DND-41 (cell line): ENCODE measurements at places on chromosomes 2 and 18.

DNA sequence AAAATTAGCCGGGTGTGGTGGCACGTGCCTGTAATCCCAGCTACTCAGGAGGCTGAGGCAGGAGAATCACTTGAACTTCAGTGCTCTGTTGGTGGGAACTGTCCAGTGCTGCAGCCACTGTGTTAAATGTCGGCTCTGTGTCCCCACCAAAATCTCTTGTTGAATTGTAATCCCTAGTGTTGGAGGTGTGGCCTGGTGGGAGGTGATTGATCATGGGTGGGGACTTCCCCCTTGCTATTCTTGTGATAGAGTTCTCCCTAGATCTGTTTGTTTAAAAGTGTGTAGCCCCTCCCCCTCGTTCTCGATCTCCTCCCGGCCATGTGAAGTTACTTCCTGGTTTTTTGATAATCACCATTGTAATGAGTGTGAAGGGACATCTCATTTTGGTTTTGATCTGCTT, 9.8 kb upstream of the RPL31 start:
- no peak overlapping the region for H3K4me3 ChIP-seq
- no peak for DNase-seq
- no peaks in the 10 kb centered on the region for H3K4me1 ChIP-seq
- H3K27ac ChIP-seq, result no peak overlapping the region

GRCh38 chr18:23226391-23226790, 91.1 kb downstream of the CABLES1 start:
- H3K36me3 ChIP-seq, result no peaks in the 10 kb centered on the region
- H3K4me3 ChIP-seq, result no peak overlapping the region
- H3K27ac ChIP-seq, result no peak overlapping the region
- no peaks in the 10 kb centered on the region for H3K27me3 ChIP-seq
- H3K4me1 ChIP-seq, result peaks cover 20% of the 10 kb centered on the region

DNA sequence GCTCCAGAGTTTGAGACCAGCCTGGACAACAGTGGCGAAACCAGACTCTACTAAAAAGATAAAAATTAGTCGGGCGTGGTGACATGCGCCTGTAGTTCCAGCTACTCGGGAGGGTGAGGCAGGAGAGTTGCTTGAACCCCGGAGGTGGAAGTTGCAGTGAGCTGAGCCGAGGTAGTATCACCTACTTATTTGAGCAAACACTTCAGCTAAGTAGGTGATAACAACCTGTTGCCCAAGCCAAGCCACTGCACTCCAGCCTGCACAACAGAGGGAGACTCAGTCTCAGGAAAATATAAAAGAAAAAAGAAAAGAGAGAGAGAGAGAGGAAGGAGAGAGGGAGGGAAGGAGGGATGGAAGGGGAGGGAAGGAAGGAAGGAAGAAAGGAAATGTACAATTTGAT, 21.3 kb downstream of the FER1L5 start:
- no peaks in the 10 kb centered on the region for H3K4me1 ChIP-seq
- H3K36me3 ChIP-seq, result no peaks in the 10 kb centered on the region
- H3K4me3 ChIP-seq, result no peak overlapping the region

- H3K36me3 ChIP-seq, result no peaks in the 10 kb centered on the region
- no peak for DNase-seq
- peaks cover 4% of the 10 kb centered on the region; the same call in 1 of the 2 replicates for H3K4me1 ChIP-seq
- H3K27me3 ChIP-seq, result peaks cover 10% of the 10 kb centered on the region
- H3K4me3 ChIP-seq, result no peak overlapping the region
Measured at GRCh38 chr2:62505109-62505749, 766 bp downstream of the TMEM17 start.

DNA sequence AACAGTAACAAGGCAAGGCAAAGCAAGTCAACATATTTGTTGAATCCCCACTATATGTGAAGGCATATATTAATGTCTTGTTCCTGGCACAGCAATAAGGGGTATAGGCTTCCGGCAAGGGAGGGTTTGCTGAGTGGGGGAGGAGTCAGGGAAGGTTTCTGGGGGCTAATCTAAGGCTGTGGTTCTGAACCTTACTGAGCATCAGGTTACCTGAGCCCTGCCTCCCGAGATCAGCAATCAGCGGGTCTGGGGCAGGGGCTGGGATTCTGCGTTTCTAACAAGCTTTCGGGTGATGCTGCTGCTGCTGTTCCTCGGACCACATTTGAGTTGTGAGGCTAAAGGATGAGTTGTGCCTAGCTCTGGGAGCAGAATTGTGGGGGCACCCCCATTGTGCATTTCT, 401.7 kb upstream of the SPRED2 start:
- no peak overlapping the region for H3K4me3 ChIP-seq
- no peak overlapping the region for H3K27ac ChIP-seq
- no peaks in the 10 kb centered on the region for H3K36me3 ChIP-seq
- peaks cover 20% of the 10 kb centered on the region for H3K27me3 ChIP-seq
- H3K4me1 ChIP-seq, result no peaks in the 10 kb centered on the region

DNA sequence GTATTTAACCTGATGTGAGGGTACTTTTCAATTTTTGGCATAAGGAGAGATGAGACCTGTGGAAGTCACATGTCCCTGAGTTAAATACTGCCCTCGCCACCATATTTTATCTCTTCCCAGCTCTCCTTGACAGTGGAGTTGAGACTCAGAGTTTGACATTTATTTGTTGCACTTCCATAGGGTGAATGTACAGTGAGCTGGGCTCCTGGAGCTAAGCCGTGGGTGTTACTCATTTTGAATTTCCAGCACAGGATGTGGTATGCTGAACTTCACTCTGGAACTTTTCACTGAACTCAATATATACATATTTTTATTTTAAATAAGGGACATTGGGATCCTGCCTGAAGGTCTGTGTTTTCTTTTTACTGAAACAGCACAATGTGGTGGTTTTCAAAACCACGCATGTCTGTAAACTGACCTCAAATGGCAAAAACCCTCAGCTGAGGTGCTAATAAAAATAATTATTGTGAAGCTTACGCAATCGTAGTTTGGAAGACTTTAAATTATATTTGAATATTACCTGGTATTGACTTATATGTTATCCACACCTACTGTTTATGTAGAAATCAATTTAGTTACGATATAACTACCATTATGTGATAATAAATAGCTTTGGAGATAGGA, 12.1 kb downstream of the RNF144A start:
- H3K4me3 ChIP-seq, result no peak overlapping the region
- peaks cover 59% of the 10 kb centered on the region for H3K4me1 ChIP-seq
- no peak for DNase-seq
- H3K36me3 ChIP-seq, result peaks cover 43% of the 10 kb centered on the region

GRCh38 chr2:149595056-149595963, 7.7 kb upstream of the MMADHC start:
- no peak overlapping the region for H3K4me3 ChIP-seq
- no peak overlapping the region for H3K27ac ChIP-seq
- peaks cover 11% of the 10 kb centered on the region for H3K4me1 ChIP-seq
- no peaks in the 10 kb centered on the region for H3K27me3 ChIP-seq
- DNase-seq, result no peak

DNA sequence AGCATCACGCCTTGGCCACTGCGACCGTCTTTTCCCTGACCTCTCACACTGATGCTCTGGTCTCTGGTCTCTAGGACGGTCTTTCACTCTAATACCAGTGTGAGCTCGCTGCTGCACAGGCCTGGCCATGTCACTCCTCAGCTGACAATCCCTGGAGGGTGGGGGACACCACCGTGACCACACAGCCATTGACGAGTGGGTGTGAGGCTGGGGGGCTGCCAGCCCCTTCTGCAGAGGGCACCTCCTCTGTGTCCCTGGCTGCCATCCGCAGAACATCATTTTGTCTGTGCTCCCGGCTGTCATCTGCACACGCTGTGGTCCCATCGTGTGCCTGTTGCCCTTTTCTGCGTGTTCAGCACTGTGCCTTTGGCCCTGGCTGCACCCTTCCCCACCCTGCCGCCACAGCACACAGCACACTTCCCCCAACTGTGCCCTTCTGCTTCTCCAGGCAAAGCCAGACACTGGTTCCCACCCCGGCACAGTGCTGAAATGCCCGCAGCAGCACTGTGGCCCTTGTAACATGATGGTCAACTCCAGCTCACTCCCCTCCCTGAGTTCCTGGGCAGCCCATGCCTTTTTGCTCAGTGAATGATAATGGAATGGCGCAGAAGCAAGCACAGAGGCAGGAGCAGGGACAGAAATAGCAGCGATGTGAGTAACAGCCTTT, 30.4 kb upstream of the INHBB start:
- no peak overlapping the region for H3K4me3 ChIP-seq
- H3K27me3 ChIP-seq, result peaks cover 5% of the 10 kb centered on the region
- peaks cover 10% of the 10 kb centered on the region for H3K4me1 ChIP-seq
- DNase-seq, result no peak
- no peak overlapping the region for H3K27ac ChIP-seq

DNA sequence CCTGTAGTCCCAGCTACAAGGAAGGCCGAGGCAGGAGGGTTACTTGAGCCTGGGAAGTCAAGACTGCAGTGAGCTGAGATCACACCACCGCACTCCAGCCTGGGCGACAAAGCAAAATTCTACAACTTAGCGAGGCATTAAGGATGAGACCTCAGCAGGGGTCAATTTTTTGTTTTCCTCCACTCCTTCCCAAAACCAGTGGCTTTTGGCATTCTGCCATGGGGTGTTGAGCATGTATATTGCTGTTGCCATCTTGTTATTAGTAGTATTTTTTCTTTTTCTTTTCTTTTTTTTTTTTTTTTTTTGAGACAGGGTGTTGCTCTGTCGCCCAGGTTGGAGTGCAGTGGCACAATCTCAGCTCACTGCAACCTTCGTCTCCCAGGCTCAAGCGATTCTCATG, 8.9 kb upstream of the GIGYF2 start:
- DNase-seq, result no peak
- no peaks in the 10 kb centered on the region for H3K4me1 ChIP-seq
- H3K27me3 ChIP-seq, result no peaks in the 10 kb centered on the region
- no peak overlapping the region for H3K27ac ChIP-seq

DNA sequence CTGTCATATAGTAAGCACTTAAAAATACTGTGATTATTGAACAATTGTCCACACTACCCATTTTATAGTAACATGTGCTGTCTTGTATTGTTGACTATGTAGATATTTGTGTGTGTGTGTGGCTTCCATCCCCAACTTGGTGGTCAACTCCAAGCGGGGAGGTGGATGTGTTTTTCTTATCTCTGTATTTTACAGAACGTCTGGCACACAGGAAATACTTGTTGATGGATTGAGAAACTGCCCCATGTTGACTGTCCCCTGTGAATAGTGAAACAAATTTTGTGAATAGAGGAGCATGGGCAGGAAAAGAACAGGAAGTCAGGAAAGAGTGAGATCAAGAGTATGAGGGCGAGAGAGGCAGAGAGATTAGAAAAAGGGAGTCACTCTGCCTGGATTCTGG, 83.6 kb downstream of the CELF4 start:
- no peaks in the 10 kb centered on the region for H3K36me3 ChIP-seq
- DNase-seq, result no peak
- H3K4me1 ChIP-seq, result peaks cover 3% of the 10 kb centered on the region; the same call in 1 of the 2 replicates

- H3K27ac ChIP-seq, result no peak overlapping the region
- no peaks in the 10 kb centered on the region for H3K27me3 ChIP-seq
- no peaks in the 10 kb centered on the region for H3K4me1 ChIP-seq
Measured at GRCh38 chr2:71859211-71859847, 288.3 kb downstream of the CYP26B1 start.

DNA sequence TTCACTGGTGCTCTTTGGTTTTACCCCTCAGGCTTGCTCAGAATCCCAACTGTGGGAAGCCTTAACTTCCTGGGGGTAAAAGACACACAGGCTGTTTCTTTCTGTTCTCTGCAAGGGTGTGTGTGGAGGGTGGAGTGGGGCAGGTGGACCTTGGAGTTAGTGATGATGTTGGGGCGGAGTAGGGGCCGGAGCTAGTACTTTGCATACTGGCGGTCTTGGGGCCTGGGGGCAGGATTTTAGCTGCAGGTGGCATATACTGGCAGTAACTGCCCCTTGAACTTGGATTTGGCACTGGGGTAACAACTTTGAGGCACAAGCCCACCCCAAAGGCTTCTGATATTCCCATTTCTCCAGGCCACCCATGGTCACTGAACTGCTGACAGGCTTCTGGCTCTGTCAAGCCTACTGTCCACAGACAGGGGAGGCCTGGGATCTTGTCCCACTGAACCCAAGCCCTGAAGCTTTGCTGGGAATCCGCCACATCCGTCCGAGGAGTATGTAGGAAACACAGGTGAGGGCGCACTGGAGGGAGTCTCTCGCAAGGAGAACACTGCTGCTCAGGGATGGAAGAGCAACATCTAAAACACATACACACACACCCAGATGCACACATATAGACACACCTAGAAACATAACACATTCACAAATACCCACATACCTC, 258.9 kb downstream of the DYSF start:
- no peaks in the 10 kb centered on the region for H3K4me1 ChIP-seq
- DNase-seq, result no peak
- no peak overlapping the region for H3K4me3 ChIP-seq
- H3K27me3 ChIP-seq, result no peaks in the 10 kb centered on the region
- no peaks in the 10 kb centered on the region for H3K36me3 ChIP-seq
